ENCODE measurements at places on chromosomes 2 and 18.

- no peaks in the 10 kb centered on the region for H3K4me1 ChIP-seq
- no peak overlapping the region for H3K27ac ChIP-seq
- H3K4me3 ChIP-seq, result no peak overlapping the region
Observed at GRCh38 chr2:113135317-113135716, 7.9 kb downstream of the IL1RN start.

DNA sequence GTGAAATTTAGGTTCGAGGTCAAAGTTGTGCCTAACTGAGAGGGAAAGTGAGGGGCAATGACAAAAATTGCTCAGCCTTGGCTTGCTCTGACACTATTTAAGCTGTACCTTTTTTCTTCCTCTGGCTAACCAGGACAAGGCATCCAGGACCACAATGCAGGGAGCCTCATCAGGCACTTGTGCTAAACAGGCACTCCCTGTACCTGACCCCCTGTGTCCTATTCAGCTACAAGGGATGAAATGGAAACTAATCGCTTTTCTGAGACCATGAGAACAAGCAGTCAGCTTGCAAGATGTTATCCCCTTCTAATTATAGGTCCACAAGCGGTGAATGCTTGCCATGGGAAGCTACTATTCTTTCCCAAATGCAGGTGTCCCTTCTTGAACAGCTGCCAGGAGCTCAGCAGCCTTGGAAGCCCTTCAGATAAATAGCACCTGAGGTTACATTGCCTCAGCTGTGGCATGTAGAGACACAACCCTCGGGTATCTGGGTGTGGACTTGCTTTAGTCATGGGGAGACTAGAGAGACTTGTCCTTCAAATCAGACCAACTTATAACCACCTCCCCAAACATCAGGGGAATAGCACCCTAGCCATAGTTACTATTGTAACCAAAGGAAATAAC is 19.1 kb upstream of the ITGA6 start:
- no peaks in the 10 kb centered on the region for H3K36me3 ChIP-seq
- peaks cover 34% of the 10 kb centered on the region for H3K4me1 ChIP-seq
- no peak overlapping the region for H3K27ac ChIP-seq
- H3K4me3 ChIP-seq, result no peak overlapping the region

- H3K27me3 ChIP-seq, result no peaks in the 10 kb centered on the region
- H3K4me1 ChIP-seq, result no peaks in the 10 kb centered on the region
- no peak for DNase-seq
- no peaks in the 10 kb centered on the region for H3K36me3 ChIP-seq
- no peak overlapping the region for H3K27ac ChIP-seq
Observed at GRCh38 chr18:12017081-12017480, 35.8 kb downstream of the IMPA2 start.

DNA sequence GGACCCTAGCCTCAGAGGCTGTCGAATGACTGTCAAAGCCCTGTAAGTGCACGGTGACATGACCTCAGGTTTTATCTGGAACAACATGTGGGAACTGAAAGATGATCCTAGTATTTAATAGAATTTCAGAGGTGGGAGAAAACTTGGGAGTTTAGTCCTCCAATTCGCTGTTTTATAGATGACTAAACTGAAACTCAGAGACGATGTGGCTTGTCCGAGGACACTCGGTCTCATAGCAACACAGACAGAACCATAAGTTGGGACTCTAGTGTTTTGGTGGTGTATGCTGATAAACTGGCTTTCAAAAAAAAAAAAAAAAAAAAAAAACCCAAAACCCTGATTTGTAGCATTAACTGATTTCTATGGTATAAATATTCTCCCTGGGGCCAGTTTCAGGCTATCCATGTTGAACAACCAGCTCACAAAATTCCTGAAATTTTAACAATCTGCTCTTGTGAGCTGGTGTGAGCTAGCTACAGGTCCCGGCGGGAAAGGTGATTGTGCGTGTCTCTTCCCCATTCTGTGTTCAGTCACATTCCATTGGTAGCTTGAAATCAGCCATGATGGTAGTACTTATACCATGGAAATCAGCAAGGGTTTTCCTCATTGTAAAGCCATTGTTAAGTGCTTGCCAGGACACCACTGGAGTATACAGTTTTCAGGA is 195.5 kb upstream of the EPAS1 start:
- no peak overlapping the region for H3K4me3 ChIP-seq
- no peak overlapping the region for H3K27ac ChIP-seq
- no peak for DNase-seq
- peaks cover 2% of the 10 kb centered on the region for H3K36me3 ChIP-seq
- H3K4me1 ChIP-seq, result peaks cover 17% of the 10 kb centered on the region

DNA sequence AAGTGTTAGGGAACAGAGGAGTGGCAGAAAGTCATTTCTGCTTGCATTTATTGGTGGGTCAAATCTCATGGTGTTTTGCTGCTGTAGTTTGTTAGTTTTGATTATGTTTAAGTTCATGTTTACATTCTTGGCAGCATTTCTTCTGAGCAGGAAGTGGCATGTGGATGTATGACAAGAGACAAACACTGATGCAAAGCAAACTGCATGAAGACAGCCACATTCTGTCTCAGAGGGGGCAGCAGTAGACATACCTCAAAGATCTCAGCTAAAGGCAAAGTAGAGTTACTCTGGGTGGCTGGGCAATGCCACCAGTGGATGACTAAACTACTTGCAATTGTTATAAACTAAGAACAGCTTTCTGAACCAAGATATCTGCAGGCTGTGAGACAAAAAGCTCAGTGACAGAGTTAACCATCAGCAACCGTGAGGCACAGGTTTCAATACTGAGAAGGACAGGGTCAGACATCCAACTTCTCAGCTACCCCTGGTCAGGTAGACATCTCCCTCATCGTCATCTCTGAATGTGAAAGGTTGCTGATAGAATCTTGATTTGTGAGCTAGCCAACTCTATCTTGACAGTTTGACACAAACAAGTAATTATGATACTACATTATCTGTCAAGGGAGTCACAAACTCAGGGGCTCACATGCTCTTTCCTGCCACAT is 16.4 kb downstream of the GALNT3 start:
- DNase-seq, result no peak
- no peak overlapping the region for H3K4me3 ChIP-seq
- H3K27me3 ChIP-seq, result no peaks in the 10 kb centered on the region
- no peak overlapping the region for H3K27ac ChIP-seq

DNA sequence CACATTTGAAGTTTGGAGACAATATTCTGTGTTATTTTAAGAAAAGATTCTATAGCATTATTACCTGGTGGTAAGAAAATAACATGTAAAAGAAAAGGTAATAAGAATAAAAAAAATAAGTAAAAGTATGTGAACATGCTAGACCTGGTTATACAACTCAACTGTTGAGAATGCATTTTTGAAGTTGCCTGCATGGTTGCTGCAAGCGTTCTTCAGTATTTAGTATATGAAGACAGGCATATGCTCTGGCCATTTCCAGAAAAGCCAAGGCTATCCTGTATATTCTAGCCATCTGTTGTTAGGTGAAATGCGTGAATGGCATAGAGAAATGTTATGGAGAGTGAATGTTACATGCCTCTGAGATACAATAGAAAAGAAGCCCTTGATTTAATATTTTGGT is 6.8 kb upstream of the MMADHC start:
- no peak for DNase-seq
- peaks cover 7% of the 10 kb centered on the region for H3K4me1 ChIP-seq
- no peaks in the 10 kb centered on the region for H3K27me3 ChIP-seq
- no peak overlapping the region for H3K4me3 ChIP-seq
